ENCODE measurements at places on chromosomes 3 and 15.

DNA sequence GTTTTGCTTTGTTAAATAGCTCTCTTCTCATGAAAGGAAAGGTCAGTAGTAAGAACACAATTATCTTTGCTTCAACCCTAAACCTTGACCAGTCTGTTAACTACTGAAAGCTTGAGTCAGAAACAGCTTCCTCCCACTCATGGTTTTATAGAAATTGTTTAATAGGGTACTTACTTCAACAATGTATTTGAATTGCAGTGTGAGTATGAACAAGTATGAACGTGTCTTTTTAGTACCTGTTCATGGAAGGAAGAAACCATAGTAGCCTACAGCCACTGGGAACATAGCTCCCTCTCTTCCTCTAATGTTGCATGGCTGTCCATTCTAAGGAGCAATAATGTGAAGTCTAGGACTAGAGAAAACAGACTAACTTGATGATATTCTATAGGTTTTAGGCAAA lies 311.0 kb downstream of the MCTP2 start:
- no peak for DNase-seq

DNA sequence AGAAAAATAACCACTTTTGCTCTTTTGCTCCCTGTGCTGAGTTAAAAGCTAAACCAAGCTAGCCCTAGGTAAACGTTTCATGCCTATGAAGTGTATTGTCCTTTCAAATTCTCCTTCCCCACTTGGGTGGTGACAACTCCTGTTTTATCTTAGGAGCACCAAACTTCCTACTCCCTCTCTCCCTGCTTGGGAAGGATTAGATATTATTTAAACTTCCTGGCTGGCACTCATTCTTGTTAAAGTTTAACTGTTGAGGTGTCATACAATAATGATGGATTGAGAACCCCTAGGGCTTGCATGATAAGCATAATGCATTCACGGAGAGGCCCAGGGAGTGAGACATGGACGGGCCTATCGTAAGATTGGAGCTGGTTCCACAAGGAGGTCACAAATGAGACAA lies 29.5 kb downstream of the B4GALT4 start:
- no peak for DNase-seq

GRCh38 chr3:63774781-63775180 lies 44.3 kb upstream of the C3orf49 start:
- DNase-seq, result no peak

DNA sequence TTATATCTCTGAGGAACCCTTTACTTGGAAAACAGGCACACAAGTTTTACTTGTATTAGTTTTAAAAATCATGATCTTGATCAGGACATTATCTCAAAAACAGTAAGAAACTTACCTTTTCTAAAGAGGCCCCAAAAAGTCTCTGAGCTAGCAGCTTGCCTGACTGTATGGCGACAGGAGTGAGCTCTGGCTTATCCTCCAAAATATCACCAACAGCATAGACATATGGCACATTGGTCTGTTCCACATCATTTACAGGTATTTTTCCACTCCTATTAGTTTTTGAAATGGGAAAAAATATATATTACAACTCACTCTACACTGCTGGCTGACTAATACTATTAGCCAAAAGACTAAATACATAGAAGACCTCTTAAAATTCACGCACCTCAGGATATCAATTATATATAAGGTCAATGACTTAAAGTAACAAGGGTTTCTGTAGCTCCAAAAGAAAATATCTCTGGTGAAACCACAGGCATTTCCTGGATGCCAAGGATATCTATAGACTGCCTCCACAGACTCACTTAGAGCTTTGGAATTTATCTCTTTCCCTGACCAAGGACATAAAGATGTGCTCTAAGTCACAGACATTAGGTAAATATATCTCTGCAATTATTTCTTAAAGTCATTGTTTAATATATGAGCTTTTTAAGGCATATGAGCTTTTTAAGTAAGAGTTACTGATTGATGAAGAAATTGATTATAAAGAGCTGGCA lies 33.1 kb downstream of the TXNRD3 start:
- DNase-seq, result no peak

DNA sequence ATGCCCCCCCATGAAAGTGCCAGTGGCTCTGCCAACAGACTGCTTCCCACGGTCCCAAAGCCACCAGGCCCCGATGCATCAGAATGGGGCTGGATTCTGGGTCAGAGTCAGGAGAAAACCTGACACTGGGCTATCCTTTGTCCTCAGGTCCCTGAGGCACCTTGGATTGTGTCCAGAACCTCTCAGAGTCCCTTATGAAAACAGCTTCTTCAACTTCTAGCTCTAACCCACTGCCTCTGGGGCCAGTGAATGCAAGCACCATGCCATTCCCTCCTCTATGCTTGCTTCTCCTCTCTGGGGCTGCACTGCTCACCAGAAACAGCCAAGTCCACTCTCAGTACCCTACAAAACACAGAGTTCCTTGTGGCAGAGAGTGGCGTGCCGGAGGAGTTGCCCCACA lies 9.9 kb downstream of the CRABP1 start:
- DNase-seq, result no peak

GRCh38 chr3:144129536-144130214 lies 158.1 kb downstream of the DIPK2A start:
- no peak for DNase-seq

DNA sequence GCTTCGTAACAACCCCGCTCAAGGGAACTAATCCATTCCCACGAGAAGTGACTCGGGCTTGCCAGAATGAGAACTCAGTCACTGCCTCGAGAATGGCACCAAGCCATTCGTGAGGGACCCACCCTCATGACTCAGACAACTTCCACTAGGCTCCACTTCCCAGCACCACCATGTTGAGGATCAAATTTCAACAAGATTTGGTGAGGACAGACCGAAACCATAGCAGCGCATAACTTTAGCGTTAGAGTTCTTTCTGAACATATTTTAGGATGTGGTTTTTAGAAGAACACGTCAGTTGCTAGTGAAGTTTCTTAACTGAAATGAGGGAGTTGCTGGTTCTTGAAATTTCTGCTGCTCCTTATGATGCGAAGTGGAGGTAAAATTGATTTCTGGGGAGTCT lies 13.5 kb downstream of the PTPRG start:
- DNase-seq, result no peak

DNA sequence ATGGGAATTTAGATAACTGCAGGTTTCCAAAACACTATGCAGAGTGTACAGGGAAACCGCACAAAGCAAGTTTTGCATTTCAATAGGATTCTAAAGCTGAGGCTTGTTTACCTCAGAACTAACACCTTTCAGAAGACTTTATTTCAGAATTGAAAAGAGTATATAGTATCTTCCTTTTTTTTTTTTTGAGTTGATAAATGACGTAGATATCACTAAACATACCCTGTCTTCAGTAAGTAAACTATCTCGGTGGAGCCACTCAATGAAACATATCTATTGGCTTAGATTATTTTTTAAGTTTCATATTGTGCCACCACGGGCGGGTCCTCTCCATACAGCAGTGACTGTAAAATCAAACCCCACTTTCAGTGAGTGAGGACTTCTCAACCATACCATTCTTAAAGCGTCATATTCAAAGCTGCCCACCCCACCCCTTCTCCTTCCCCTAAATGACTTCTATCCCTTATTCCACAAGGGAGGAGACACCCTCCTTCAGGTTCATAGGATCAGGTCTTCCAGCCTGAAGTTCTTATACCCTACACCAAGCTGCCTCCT lies 2.0 kb upstream of the TBL1XR1 start:
- no peak for DNase-seq

DNA sequence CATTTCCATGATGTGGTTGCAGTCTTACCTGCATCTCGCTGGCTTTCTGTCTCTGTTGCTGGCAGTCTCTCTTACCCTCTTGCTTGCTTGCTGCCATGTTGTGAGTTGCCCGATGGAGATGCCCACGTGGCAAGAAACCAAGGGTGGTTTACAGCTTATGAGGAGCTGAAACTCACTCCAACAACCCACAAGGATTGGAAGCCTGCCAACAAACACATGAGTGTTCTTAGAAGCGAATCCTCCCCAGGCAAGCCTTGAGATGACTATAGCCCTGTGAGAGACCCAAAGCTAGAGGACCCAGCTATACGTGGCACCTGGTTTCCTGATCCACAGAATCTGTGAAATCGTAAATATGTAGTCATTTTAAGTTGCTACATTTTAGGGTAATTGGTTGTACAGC lies 490.9 kb upstream of the ADAMTS9 start:
- DNase-seq, result no peak

- DNase-seq, result no peak
These were observed 232.9 kb downstream of the UACA start for GRCh38 chr15:70530503-70530902.

- no peak for DNase-seq
These were observed 479 bp downstream of the LRRC2 start for GRCh38 chr3:46565607-46566039.

- DNase-seq, result no peak
These were observed 43.5 kb upstream of the RAF1 start for GRCh38 chr3:12707449-12707848.

DNA sequence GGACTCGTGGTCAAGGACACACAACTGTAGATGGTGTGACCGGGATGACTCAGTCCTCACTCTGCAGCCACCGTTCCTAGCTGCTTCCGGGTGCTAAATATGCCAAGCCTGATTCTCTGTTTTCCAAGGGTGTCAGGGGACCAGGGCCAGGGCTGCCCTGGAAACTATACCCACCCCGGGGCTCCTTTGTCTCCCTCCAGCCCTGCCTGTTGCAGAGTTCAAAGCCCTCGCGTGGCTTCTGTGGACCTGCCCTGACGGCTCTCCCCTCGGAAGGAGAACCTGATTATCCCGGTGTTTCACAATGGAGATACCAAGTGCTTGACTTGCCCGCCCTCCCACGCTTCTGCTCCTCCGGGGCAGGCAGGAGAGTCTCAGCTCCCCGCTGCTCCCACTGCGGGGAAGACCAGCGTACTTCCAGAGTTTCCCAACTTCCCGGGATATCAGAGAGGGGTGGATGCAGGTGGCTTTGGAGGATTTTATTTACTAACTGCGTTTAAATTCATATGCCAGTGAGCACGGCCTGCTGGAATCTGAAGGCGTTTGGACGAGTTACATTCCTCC lies 125.0 kb downstream of the ASB7 start:
- DNase-seq, result no peak

DNA sequence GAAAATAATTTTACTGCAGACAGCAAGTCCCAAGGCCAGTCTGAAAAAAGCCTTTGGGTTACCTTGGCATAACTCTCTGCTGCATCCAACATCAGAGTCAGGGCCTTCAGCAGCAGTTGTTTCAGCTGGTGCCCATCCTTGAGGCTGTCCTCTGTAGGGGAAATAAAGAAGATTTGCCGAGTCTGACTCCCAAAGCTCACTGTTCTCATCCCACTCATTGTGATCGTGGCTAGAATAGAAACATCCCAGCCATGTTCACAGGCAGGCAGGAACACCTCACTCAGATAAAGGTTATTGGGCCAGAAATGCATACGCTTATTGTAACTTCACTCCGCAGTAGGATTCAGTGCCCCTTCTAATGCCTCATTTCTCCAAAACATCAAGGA lies 29.2 kb downstream of the EIF3J start:
- no peak for DNase-seq

- no peak for DNase-seq
These were observed 284.8 kb upstream of the CFAP20DC start for GRCh38 chr3:59334585-59334984.

DNA sequence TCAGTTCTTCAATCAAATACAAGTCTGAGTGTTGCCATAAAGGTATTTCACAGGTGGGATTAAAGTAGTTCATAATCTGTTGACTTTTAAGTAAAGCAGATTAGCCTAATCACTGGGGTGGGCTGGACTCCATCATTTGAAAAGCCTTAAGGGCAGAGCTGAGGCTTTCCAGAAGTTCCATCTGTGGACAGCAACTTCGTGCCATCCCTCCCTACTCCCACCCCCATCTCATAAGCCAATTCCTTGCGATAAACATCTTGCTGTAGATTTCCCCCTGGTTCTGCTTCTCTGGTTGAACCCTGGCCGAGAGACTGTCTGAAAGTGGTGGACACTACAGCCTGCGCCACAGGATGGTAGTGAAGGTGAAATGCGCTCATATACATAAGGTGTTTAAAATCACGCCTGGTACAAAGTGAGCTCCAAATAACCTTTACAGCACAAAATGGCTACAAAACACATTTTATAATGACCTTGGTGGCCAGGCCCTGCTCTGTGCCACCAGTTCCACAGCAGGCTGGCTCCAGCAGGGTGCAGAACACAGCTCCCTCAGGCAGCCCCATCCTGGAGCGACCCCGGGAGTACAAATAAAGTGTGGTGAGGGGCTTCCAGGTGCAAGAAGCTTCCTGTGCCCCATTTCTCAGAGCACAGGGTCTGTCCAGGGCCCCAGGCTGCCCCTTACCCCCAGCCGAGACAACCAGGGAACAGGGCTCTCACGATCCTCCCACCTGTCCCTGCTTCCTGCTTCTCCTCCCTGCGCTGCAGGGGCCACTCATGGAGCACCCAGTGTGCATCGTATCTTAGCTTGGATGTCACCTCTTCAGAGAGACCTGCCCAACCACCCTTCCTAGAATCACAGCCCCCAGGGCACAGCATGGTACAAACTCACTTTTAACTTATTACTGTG lies 25.8 kb upstream of the GATA2 start:
- no peak for DNase-seq

- no peak for DNase-seq
These were observed 22.8 kb upstream of the NOX5 start for GRCh38 chr15:68991723-68992122.

GRCh38 chr15:83062768-83063180 lies 4.3 kb downstream of the BTBD1 start:
- DNase-seq, result no peak

- DNase-seq, result no peak
These were observed 126.7 kb downstream of the ARNT2 start for GRCh38 chr15:80530737-80531365.

- no peak for DNase-seq
These were observed 593 bp downstream of the FAM219B start for GRCh38 chr15:74906067-74906449.

- DNase-seq, result peak; percentile 60
These were observed 35.6 kb downstream of the DAPK2 start for GRCh38 chr15:64010719-64011118.

- no peak for DNase-seq
These were observed 50.4 kb upstream of the ALCAM start for GRCh38 chr3:105316331-105316730.

GRCh38 chr15:83215306-83215705 lies 7.7 kb upstream of the HDGFL3 start:
- no peak for DNase-seq

GRCh38 chr3:48084929-48085328 lies 68.7 kb upstream of the MAP4 start:
- no peak for DNase-seq

GRCh38 chr15:69536726-69537512 lies 84.3 kb downstream of the RPLP1 start:
- no peak for DNase-seq

- DNase-seq, result no peak
These were observed 523.9 kb upstream of the AGTR1 start for GRCh38 chr3:148173851-148174250.

DNA sequence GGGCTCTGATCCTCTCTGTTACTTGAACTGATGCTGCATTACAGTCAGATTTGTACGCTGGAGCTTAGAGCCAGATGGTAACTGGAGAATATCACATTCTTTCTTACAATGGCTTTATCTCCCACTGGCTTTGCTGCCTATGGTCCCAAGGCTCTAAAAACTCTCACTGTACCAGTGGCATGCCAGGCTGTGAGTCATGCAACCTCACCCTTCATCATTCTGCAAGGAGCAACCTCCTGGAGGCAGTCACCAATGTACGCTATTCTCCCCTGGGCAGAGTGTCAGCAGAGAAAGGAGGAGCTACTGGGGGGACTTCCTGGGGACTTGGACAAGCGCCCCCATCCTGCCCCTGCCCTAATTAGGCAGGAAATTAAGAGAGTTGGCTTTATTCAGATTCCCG lies 97.9 kb upstream of the EIF1B start:
- no peak for DNase-seq
